CD4-positive, alpha-beta T cell treated with Interleukin-6 at 100 ng/mL for 8 hours (primary cell): ENCODE measurements at places on chromosomes 6 and 20.

GRCh38 chr6:89874438-89874837, 19.8 kb upstream of the GJA10 start:
- DNase-seq: no peak

- DNase-seq: no peak
Measured at GRCh38 chr20:20582734-20583133, 129.7 kb downstream of the RALGAPA2 start.

DNA sequence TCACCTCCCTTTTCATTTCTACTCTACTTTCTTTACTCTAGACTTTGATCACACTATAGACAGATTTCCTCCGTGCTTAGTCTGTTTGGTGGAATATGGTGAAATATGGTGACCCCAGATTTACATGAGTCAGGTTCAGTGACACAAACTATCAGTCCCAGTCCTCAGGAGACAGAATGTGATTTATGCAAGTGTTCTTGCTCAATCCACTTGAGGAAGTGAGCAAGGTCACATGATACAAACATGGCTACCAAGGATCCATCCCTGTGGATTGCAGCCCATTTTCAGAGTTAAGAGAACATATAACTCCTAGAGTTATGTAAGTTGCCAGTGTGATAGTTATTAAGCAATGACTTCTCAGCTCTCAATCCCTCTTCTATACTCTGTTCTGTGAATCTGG, 23.7 kb upstream of the TSHZ2 start:
- DNase-seq: no peak

GRCh38 chr6:150719099-150719766, 119.5 kb downstream of the PLEKHG1 start:
- DNase-seq: no peak

- no peak for DNase-seq
Measured at GRCh38 chr6:16618962-16619361, 142.3 kb downstream of the ATXN1 start.

DNA sequence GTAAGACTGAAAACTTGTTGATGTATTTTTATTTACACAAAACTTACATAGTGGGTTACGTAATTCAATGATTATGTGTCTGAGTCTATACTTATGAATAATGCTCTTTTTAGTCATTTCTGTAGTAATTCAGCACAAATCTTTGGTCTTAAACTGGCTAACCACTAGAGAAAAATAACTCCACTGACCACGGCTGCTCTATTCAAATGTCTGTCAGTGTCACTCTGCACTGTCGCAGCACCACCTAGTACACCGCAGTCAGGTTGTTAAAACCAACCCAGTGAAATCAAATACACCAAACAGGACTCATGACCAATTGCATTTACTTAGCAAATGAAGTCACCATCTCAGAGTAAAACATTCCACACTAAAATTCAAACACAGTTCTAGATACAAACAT, 93.5 kb upstream of the CCDC28A start:
- DNase-seq: no peak
